ENCODE measurements at places on chromosomes 7 and 10.

DNA sequence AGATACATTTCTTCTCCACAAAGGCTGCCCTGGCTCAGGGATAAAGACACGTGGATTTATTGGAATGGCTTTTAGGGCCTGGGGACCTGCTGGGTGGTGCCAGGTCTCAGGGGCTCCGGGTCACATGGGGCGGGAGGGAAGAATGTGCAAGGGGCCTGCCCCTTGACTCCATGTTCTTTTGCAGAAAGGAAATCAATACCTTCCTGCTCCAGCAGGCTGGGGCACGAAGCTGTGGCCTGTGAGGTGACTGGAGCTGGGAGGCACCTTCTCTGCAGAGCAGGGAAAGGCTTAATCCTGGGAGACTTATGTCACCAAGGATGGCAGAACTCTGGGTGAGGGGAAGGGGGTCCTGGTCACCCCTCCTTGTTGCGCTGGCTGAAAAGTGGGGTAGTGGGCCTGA, 42.3 kb upstream of the GNA12 start:
- no peak for DNase-seq

GRCh38 chr10:77072836-77073662, 564.6 kb downstream of the KCNMA1 start:
- DNase-seq, result no peak

DNA sequence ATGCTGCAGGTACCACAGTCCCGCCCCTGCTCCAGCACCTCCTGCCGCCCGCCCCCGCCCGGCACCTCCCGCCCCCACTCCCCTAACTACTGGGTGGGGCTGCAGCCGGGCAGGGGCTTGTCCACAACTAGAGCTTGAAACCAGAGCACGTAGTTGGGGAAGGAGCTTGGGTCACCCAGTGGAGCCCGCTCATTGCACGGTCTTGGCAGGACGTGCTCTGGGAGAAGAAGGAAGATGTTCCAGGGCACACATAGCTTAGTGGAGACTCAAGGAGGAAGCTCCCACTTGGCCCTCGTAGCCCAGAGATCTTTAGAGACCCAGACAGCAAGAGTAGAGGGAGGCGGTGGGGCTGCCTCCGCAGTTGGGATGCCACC, 692 bp downstream of the IGFBP1 start:
- no peak for DNase-seq

GRCh38 chr10:96910488-96911395, 78.6 kb downstream of the LCOR start:
- no peak for DNase-seq

DNA sequence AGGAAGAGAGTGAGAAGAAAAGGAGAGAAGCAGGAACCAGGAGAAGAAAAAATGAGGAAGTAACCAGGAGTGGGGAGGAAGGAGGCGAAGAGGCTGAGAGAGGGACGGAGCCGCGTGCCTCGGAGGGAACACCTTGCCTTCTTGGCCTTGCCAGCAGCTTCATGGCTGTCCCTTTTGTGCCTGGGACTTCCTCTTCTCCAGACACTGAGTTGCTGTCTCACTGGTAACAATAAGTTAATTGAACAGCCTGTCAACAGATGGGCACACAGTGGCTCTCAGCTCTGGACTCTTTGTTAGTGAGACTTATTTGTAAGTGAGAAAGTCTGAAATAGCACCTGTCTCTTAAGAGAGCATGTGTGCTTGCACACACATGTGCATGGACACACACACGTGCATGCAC, 83.2 kb downstream of the GATA3 start:
- DNase-seq, result no peak

DNA sequence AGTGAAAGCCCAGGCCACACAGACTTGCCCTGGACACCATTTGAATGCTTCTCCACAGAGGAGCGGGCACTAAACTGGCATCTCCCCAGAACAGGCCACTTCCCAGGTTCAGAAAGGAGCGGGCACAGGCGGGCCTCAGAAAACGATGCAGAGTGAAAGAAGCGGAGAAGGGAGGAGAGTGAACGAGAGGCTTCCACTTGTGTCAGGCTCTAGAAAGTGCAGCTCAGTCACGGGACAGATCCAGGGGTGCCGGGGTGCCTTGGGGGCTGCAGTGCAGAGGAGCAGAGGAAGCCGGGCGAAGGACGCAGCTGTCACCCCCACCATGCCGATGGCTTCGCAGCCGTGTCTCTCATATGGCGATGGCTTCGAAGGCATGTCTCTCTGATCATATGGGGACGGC, 26.1 kb upstream of the PRKAR1B start:
- DNase-seq, result no peak

GRCh38 chr10:112811741-112812551, 138.1 kb upstream of the TCF7L2 start:
- peak; percentile 87 for DNase-seq

DNA sequence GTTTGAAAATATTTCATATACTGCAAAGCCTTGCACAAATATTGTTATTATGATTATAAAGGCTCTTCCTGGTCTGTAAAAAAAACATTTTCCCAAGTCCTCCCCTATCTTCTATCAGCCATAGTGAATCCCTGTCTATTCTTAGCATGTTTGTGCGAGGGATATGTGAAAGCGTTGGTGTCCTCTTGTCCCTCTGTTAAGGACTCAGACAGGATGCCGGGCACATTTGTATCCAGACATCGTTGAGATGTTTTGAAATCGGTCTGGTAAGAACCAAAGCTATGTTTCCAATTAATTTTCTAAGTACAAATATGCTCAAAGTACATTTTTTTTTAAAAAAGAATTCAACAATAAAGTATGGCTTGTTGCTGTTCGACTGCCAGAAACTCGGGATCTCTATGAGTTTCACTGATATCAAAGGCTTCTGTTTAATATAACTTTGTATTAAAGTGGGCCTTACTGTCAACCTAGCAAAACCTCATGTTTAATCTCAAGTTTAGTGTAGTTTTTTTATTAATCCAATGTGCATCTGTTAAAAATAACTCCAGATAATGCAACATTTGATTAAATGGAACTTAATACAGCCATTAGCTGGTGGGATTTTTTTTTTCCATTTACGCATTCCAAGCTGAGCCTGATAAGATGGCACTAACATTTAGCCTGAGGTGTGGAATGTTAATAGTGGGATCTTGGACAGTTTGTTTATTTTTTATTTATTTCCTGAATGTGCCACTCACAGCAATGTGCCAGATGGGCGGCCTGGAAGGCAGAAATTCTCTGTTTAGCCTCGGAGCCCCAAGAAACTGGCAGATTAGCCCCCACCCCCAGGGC, 754.3 kb downstream of the LRMDA start:
- DNase-seq, result no peak

DNA sequence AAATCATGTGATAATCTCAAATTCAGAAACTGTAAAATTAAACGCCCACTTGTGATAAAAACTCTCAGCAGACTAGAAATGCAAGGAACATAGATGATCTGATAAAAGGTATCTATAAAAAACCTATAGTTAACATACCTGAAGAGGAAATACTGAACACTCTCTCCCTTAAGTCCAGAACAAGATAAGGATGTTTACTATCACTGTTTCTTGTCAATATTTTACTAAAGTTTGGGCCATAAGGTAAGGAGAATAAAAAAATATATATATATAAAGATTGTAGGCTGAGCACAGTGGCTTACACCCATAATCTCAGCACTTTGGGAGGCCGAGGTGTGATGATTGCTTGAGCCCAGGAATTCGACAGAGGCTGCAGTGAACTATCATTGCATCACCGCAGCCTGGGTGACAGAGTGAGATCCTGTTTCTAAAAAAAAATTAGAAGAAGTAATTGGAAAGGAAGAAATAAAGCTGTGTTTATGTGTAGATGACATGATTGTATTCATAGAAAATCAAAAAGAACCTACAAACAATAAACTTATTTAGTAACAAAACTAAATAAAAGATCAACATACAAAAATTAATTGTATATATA, 28.4 kb downstream of the MPLKIP start:
- no peak for DNase-seq

GRCh38 chr10:129629911-129630310, 162.9 kb downstream of the MGMT start:
- no peak for DNase-seq

DNA sequence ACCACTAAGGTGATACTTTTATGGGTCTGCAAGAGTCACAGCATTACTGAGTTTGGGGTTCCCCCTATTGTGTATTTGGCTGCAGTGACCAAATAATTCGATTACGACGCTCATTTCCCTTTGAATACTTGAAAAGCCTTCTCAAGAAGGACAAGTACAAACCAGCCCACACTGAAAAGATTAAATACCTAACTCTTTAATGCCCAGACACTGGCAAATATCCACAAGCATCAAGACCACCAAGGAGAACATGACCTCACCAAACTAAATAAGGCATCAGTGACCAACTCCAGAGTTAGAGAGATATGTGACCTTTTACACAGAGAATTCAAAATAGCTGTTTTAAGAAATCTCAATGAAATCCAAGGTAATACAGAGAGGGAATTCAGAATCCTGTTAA, 31.8 kb upstream of the SFTPD start:
- DNase-seq, result peak; percentile 72

DNA sequence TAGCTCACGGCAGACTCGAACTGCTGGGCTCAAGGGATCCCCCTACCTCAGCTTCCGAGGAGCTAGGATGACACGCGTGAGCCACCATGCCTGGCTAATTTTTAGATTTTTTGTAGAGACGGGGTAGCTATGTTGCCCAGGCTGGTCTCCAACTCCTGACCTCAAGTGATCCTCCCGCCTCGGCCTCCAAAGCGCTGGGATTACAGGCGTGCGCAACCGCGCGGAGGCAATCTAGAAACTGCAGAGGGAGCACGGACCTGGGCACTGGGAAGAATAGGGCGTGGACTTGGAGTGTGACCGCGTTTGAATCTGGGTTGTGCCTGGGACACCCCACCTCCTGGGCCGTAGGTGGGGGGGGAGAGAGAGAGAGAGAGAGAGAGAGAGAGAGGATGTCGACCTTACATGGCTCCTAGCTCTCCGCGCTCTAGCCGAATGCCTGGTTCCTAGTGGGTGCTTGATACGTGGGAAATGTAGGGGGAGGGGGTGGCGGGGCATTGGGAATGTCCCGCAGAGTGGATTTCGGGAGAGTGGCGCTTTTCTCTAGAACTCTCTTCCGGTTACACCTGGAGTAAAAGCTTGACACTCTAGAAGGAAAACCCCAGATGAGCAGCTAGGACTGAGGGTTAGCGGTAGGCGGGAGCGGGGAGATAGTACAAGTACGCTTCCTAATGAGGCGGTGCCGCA, 1.2 kb upstream of the MAP3K8 start:
- no peak for DNase-seq

DNA sequence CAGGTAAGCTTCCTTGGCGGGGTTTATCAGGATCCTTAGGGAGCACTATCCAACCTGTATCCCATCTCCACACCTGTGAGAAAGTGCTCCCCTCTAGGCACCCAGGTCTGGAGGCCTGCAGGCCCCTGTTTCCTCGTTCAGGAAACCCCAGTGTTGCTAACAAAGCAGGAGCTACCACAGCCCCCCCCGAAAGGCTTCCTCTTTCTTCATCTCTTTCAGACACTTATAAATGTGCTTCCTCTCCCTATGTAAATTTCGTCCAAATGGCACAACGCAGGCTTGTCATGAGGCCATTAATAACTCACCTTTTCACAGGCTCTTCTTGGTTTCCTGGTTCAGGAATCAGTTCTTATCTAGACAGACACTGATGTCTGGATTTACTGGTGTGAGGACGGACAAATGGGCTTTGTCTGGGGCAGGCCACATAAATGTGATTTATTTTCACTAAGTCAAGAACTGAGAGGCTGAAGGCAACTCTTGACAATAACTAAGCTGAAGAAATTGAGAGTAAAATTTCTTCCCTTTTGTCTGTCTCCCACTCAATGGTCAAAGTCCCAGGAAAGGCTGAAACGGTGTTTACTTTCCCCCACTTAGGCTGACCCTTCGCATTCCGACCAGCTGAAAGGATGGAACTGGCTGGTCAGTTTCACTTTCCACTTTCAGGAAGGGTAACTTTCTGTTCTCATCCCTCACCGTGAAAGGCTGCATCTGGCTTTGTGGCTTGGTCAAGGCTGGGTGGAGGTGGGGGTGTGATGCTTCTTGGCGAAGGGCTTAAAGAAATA, 46.8 kb downstream of the PIK3AP1 start:
- no peak for DNase-seq

DNA sequence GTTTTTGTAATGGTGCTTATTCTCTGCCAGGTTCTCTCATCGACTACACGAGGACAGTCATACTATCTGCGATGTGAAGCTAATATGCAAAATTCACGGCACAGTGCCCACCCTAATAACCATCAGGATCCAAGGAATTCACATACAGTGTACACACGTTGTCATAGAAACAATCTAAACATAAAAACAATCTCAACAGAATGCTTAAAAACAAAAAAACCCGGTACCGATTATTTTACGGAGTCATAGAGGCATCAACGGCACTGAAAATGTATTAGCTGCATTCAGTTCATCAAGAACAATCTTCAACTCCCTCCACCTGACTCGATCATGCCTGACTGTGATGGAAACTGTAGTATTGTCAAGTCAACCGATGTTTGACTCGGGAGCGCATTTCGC, 628 bp downstream of the MRPS33 start:
- no peak for DNase-seq

GRCh38 chr7:123823898-123824753, 20.8 kb upstream of the HYAL4 start:
- no peak for DNase-seq

- DNase-seq, result no peak
Measured at GRCh38 chr7:116552602-116553001, 27.8 kb downstream of the CAV1 start.

GRCh38 chr10:30158325-30158960, 99.1 kb upstream of the JCAD start:
- DNase-seq, result no peak

GRCh38 chr7:31053986-31054385, 1.9 kb downstream of the ADCYAP1R1 start:
- DNase-seq, result no peak

- no peak for DNase-seq
Measured at GRCh38 chr10:88528201-88528600, 54.9 kb downstream of the RNLS start.

- no peak for DNase-seq
Measured at GRCh38 chr7:140375892-140376730, 22.2 kb downstream of the SLC37A3 start.

DNA sequence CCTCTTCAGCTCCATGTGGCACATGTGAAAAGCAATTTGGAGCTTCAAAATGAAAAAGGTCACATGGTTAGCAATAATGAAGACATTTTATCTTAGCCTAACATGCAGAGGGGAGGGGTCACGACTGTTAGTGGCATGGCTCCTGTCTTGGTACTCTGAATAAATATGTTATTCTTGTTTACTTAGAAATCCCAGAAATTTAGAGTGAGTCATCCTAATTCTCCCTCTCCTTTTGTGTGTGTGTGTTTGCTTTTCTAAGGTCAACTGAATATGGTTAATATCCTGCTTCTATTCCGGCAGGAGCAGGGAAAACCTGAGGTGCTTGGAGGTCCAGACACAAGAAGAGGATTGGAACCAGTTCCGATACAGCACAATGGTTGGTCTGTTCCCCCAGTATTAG, 17.6 kb downstream of the BCCIP start:
- DNase-seq, result no peak

Measured in SJSA1 (cell line).